ENCODE measurements at places on chromosomes 4 and X.
A peak's percentile ranks its signal among the peaks of the same experiment; 100 is the strongest.

GRCh38 chr4:52962721-52963120 lies 100.6 kb downstream of the RASL11B start:
- no peak for DNase-seq

- DNase-seq = no peak
These were observed 63.7 kb upstream of the CD99 start for GRCh38 chrX:2627272-2627867.

DNA sequence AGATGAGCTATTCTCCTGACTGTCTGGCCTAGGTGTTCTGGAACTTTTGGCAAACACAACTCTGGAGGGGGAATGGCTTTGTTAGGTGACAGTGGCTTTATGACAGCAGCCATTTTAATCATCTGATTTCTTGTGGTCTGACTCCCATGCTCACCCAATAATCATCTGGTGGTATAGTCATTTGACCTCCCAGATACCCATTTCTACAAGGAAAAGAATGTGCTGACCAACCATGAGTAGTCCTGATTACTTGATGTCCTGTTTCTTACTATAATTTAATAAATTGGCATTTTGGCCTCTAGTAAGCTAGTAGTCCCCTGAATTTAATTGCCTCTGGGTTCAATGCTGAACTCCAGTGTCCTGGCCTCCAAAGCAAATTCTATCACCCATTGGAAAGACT lies 109.9 kb upstream of the DUSP21 start:
- no peak for DNase-seq

DNA sequence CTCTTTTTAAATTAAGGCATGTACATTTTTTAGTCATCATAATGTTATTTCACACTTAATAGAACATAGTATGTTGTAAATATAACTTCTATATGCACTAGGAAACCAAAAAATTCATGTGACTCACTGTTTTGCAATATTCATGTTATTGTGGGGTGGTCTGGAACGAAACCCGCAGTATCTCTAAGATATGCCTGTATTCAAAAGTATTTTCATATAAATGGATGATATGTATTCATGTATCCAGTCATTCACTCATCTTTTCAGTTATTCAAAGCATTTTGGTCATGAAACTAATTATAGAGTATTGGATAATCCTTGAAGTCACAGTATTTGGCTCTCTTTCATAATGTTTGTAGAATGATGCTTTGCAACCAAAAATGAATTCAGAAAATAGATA lies 168.1 kb downstream of the HS6ST2 start:
- no peak for DNase-seq

DNA sequence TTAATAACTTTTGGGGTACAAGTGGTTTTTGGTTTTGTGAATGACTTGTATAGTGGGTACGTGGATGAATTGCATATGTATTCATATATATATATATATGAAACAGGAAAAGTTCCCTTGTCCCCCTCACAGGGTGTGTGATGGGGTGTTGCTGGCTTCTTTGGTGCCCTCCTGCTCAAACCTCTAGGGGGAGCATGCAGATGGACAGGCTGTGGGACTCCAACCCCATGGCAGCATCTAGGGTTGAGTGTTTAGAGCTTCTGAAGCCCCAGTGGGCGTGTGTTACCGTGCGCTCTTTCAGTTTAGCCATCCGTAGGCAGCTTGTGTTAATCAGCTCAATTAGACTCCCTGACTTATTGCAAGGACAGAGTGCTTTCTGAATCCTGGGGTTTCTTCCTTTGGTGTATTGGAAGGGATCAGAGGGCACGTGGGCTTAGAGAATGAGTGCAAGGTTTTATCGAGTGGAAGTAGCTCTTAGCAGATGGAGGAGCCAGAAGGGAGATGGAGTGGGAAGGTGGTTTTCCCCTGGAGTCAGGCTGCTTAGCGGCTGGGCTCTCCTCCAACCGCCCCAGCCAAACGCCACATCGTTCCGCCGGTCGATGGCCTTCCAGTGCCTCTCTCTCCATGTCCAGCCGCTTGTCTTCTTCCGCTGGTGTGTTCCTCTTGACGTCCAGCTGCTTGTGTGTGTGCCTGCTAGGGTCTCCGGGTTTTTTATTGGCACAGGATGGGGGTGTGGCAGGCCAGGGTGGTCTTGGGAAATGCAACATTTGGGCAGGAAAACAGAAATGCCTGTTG lies 674.4 kb upstream of the LCORL start:
- no peak for DNase-seq

DNA sequence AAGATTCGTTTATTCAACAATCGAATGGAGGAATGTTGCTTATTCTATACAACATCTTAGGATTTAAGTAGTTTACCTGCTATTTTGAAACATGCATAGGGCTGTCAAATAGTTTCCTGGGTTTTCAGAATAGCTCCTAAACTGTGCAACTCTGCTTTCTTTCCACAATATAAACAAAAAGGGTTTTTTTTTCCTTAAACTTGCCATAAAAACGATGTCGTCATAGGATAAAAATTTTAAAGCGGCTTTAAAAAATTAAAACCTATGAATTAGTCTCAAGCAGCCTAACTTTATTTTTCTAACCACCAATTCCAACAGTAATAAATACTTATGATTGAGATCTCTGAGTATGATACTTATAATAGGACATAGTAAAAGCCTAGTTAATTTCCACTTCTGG lies 21.6 kb upstream of the STIM2 start:
- DNase-seq = no peak

DNA sequence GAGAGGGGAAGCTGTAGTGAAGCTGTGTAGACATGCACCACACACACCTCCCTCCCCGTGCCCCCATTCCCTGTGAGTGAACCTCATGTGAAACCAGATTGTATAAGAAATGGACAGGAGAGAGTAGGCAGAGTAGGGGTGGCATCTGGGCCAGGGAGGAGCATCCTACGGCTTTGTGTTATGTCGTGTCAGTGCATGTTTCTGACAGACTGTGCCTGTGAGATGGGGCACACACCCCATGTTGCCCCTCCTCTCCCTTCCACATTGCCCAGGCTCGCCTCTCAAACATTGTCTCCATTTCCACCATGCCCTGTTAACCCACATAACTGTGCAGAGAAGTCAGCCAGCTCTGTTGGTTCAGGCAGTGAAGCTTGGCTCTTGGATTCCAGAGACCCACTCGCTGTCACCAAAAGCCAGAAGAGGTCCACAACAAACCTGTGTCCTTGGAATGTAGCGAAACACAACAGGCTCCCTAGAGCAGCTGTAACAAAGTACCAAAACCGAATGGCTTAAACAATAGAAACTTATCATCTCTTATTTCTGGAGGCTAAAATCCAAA lies 56.1 kb downstream of the SLC9A6 start:
- no peak for DNase-seq

DNA sequence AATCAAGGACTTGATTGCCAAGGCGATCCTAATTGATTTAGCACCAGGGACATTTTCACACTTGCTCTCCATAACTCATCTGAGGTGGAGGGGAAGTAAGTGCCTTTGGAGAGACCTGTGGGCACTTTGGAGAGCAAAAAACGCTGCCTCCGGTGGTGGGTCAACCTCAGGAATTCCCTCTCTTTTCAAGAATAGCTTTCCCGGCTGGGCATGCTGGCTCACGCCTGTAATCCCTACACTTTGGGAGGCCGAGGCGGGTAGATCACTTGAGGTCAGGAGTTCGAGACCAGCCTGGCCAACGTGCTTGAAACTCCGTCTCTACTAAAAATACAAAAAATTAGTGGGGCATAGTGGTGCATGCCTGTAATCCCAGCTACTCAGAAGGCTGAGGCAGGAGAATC lies 49.2 kb downstream of the PRPS1 start:
- DNase-seq = no peak

GRCh38 chr4:123503698-123504363 lies 107.2 kb downstream of the SPRY1 start:
- no peak for DNase-seq

GRCh38 chr4:152278505-152279233 lies 257.2 kb downstream of the FBXW7 start:
- DNase-seq = peak; percentile 77

- DNase-seq = no peak
These were observed 17.7 kb downstream of the AMOT start for GRCh38 chrX:112822892-112823291.

- peak; percentile 5 for DNase-seq
These were observed 92.2 kb upstream of the PGRMC2 start for GRCh38 chr4:128379860-128380259.

DNA sequence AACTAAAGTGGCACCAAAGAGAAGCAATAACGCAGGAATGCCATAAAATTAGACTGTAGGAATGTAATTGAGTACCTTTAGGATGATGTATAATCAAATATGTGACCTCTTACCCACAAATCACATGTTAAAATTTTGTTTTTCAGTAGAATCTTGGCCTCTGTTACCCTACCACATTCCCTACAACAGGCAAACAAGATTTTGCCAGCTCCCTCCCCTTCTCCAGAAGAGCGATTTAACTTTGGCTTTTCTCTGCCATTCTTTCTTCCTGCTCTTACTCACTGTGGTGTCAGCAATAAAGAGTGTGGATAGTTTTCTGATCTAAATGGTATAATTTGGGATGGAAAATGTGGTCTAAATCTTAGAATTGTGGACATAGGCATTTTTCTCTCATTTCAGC lies 57.2 kb downstream of the TRIM2 start:
- no peak for DNase-seq

GRCh38 chr4:74590476-74590875 lies 145.5 kb downstream of the AREG start:
- DNase-seq = no peak

DNA sequence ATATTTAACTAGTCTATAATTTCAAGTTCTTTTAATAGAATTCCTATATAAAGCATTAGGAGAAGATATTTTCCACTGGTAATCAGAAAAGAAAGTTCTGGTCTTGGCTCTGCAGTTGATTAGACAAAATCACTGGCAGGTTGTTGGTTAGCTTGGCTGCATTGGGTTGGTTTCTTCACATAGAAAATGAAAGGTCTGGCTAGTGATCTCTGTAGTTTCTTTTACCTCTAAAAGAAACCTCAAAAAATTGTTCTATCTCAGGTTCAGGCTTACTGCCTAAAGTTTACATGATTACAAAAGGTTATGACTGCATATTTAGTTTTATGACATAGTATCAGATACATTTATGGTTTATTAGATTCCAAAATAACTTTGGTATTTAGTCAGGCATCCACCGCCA lies 95.8 kb upstream of the NAP1L5 start:
- no peak for DNase-seq

DNA sequence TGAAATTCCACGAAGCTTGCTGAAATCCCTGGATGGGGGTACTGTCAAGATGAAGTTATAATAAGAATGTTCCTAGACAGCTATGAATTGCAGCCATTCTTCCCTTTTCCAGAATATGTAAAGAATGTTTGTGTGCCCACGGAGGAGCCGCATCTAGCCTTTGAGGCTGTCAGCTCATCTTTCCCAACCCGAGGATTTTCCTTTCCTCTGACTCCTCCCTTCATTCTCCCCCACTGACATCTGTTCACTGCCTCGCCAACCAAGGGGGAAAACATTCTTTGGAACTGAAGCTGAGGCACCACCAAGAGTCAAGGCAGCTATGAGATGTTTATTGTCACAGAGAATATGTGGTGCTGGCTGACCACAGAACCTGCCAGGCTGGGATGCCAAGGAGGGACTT lies 8.8 kb downstream of the NHSL2 start:
- peak; percentile 36 for DNase-seq

DNA sequence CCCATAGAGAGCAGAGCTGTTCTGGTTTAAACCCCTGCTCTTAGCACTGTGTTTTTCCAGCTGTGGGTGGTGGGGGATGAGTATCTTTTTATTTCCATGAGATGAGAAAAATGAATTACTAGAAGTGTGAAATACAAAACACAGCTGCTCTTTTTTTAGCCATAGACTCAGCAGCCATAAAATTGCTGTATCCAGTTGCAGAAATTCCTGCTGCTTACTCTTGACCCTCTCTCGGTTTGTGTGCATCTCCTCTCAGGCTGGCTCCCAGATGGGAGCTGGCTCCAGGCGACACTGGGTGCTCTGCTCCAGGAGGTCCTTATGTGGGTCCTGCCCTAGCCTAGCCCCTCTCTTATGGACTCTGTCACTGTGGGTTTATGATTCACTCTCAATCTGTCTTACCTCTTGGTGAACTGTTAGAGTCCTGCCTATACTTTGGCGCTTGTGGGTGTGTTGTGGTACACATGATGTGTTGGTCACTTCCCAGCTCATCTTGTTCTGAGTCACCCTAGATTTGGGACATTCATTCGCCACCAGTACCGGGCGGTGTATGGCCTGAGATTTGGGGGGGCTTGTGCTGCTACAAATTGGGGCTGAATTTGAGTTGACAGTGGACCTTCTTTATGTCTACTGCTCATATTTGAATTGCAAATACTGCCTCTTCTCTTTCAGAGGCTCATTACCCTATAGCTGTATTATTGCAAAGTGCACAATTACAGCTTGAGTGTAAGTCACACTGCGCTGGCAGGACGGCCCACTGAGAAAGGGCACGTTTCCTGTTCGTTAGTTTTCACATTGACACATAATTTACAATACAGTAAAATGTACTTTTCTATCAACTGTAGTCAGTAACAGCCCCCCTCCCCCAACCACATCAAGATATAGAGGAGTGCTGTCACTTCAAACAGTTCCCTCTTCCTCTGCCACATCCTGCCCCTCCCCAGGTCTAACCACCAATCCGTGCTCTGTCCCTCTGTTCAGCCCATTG lies 46.9 kb upstream of the MSANTD1 start:
- DNase-seq = peak; percentile 39

GRCh38 chr4:20338841-20339240 lies 87.1 kb downstream of the SLIT2 start:
- no peak for DNase-seq

DNA sequence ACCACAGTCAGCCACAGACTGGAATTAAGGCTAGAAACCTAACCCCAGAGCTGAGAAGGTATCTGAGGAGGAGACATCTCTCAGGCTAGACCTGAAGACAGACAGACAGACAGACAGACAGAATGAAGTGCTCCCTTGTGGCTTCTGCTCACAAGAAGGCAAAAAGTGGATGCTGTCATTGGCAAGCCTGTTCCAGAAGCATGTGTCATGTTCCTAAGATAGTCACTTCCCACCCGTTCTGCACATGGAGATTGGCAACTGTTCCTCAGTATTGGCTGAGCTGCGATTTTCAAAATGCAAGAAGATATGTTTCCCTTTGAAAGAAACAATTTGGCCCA lies 166.4 kb downstream of the NSUN7 start:
- no peak for DNase-seq

GRCh38 chr4:188262464-188262863 lies 123.2 kb downstream of the TRIML1 start:
- peak; percentile 26 for DNase-seq

- DNase-seq = no peak
These were observed 69.6 kb downstream of the AGTR2 start for GRCh38 chrX:116239944-116240840.

DNA sequence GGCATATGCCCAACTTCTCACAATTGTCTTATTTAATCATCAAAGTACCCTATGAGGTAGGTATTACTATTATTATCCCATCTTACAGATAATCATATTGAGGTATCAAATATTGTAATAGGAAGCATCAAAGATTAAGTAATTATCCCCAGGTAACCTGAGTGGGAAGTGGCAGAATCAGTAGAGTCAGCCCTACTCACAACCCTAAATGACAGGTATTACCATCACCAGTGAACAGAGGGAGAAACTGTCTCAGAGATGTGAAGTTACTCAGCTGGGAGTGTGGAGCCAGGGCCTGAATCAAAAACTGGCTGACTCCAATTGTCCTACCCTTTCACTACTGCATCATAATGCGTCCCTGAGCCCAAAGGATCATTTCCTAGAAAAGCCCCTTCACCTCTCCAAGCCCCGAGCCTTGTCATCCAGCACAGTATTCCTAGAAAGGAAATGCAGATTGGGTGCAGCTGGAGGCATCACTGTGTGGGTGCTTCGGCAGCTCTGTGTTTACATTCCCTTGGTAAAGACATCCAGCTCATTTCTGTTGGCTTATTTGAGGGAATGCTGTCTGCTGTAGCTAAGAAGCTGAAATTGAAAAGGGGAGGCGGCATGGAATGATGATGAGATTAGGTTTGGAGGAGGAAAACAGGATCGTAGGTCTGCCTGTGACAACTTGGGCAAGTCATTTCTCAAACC lies 72.8 kb downstream of the DHX15 start:
- DNase-seq = no peak

All from umbilical cord (tissue), 2 donors.